ENCODE measurements at places on chromosomes 11 and 22.

DNA sequence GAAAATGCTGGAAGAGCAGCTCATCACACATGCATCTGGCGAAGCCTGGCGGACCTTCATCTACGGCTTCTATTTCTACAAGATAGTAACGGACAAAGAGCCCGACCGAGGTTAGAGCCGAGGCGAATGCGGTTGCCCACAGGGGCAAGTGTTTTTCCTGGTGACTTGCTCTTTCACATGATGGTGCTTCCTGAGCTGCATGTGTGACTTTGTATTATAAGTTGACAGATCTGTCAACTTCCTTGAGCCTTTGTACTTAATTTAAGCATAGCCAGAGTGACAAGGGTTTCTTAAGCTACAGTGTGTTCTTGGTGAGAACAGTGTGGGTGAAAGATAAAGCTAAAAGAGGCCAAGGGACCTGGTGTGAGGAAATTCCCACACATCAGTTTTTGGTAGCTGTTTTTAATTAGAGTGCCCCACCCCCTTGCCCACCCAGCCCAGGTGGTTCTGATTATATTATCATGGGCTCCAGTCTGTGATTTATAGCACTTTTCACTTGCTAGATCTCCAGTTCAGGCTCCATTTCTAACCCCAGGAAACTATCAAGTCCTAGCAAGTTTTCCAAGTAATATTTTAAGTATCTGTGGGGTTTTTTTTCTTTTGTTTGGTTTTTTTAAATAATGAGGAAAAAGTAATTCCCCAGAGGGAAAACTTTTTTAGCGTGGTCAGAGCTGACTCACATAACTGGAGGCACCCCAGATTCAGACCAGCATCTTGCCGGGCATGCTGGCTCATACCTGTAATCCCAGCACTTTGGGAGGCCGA lies 68.0 kb upstream of the YWHAH start:
- no peak for DNase-seq

DNA sequence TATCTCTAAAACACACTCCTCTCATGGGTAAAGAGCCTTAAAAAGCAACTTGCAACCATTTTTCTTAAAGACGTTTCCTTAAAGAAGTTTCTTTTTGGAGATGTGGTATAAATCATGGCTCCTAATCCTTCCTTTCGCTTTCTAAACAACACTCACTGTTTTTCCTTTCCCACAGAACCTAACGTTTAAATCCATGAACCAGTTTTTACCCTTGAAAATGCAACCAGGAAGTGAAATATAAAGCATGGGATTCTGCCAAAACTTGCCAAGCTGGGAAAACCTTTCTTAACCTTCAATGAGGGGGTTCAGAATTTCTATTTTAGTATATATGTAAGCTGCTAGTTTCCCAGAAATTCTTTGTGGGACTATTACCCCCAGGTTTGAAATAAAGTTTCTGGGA lies 8.6 kb downstream of the PLEKHA7 start:
- DNase-seq, result no peak

- DNase-seq, result peak; percentile 69
Observed at GRCh38 chr11:108199446-108200321, 22.8 kb downstream of the NPAT start.

- no peak for DNase-seq
Observed at GRCh38 chr11:117997406-117997805, 11.2 kb downstream of the IL10RA start.

- DNase-seq, result no peak
Observed at GRCh38 chr11:134250675-134251074, 2.5 kb downstream of the THYN1 start.

- DNase-seq, result no peak
Observed at GRCh38 chr22:32343941-32344340, 13.7 kb upstream of the RFPL3 start.

All from OCI-M1 (cell line).